Motor neuron (in vitro differentiated cells): ENCODE measurements at places on chromosomes 2 and 18.

- no peak for ATAC-seq
These were observed 57.0 kb upstream of the SPP2 start for GRCh38 chr2:233993461-233993860.

DNA sequence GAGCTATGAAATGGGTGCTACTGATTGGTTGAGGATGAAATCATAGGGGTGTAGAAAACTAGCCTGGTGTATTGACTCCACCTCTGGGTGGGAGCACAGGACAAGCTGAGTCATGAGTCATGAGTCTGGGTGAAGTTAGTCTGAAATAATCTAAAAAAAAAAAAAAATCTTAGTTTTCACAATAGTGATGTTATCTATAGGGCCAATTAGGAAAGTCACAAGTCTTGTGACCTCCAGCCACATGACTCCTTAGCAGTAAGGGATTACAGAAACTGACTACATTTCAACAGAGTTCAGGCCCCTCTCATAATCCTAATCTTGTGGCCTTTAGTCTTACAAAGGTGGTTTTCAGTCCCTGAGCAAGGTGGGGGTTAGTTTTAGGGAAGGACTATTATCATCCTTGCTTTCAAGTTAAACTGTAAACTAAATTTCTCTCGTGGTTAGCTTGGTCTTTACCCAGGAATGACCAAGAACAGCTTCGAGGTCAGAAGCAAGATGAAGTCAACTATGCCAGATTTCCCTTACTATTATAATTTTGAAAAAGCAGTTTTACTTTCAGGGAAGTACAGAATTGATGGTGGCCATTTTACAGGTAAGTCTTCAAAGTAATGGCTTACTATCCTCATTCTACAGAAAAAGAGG is 338.0 kb upstream of the GYPC start:
- peak; percentile 81 for ATAC-seq

DNA sequence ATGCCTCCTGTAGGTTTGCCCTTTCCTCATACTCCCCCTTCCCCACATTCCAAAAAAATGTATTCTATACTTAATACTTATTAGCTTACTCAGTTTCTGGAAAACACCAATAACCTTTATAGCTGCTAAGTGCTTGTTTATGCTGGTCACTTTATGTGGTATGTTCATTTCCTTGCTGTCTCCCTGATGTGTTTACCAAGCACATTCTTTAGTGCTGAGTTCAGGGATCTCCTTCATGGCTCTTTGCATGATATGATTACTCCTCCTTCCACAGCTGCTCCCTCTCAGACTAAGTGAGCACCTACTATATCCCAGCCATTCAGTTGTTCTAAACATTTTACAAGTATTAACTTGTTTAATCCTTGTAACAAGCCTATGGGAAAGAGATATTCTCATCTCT is 698.3 kb upstream of the FANCL start:
- ATAC-seq, result no peak

DNA sequence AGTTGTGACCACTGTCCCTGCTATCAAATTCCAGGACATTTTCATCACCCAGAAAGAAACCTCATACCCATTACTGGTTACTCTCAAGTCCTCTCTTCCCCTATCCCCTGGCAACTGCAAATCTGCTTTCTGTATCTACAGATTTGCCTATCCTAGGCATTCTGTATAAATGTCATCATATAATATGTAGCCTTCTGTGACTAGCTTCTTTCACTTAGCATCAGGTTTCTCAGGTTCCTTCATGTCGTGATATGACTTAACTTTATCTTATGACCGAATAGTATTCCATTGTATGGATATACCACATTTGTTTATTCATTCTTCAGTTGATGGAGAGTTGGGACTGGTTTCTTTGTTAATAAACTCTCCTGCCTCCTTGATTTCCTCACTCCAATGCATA is 60.5 kb downstream of the PMAIP1 start:
- no peak for ATAC-seq

DNA sequence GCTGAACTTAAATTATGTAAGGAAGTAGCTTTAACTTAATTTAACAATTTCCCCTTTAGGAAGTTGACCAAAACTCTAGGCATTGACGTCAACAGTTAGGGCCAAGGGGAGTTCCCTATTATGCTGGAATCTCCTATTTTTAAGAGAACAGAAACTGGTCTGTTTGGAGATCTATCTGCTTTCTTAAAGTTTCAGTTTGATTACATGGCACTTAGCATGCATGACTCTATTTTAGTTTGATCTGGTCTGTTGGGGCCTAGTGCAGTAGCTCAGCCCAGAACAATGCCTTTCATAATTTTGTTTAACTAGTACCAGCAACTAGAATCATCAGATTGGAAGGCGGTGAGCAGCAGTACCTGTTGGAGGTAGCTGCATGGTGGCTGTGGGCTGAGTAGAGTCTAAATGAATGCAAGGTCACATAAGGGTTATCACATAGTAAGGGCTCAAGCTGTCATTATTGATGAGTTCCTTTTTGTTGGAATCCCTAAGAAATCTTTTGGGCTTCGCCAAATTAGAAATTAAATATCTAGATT is 60.5 kb upstream of the ZNG1B start:
- ATAC-seq, result no peak

DNA sequence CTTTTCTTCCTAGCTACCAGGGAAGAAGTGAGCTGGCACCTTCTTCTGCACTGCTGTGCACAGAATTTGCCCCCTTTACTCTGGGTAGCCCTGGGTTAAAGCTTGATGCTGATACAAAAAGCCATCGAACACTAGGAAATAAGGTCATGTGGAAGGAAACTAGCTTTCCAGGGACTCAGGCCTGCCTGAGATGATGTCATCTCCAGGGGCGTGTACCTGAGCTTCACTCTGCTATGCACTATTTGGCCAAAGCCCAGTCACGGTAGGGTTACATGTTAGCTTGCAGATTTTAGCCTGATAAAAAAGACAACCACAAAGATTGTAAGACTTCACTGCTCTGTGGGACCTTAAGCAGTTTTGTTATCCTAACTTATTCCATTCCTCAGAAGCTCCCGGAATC is 20.4 kb downstream of the EDAR start:
- peak; percentile 36 for ATAC-seq

GRCh38 chr2:184004289-184004947 is 593.9 kb upstream of the ZNF804A start:
- ATAC-seq, result no peak

DNA sequence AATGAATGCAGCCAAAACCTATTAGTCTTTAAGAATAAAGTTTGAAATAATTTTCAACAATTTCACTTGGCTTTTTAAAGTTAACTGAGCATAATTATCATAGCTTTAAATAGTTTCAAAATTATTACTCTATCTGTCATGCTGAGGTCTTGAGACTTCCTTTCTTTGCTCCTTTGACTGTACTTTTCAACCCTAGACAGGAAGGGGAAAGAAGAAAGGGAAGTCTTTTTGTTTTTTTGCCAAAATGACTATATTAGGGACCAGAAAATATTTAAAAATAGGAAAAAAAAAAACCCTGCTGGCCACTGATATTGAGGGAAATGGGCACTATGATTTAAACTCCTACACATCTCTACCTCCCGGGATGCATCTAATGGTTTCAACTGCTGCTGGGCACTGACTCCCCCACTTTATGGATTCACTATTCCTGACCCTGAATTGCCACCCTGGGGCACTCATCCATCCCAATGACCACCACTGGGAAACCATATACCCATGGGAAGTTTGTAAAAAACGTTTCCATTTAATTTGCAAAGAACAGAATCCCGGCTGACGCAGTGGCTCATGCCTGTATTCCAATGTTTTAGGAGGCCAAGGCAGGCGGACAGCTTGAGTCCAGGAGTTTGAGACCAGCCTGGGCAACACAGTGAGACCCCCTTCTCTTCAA is 50.5 kb downstream of the GAREM1 start:
- ATAC-seq, result no peak

DNA sequence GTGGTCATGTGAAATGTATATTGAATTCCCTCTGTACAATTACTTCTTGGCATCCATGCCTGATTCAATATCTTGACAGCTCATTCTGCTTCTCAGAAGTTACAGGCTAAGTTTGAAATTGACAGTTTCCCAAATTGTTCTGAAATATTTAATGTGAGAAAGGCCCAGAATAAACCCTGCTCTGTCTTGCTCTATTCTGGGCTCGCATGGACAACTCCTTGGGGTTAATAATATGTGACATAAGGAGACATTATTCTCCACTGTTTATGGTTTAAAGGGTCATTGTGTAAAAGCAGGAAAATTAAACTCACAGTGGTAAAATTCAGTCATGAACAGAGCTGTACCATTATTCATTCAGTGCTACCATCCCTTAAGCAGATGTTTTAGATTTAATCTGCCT is 160.7 kb upstream of the CNTNAP5 start:
- no peak for ATAC-seq

DNA sequence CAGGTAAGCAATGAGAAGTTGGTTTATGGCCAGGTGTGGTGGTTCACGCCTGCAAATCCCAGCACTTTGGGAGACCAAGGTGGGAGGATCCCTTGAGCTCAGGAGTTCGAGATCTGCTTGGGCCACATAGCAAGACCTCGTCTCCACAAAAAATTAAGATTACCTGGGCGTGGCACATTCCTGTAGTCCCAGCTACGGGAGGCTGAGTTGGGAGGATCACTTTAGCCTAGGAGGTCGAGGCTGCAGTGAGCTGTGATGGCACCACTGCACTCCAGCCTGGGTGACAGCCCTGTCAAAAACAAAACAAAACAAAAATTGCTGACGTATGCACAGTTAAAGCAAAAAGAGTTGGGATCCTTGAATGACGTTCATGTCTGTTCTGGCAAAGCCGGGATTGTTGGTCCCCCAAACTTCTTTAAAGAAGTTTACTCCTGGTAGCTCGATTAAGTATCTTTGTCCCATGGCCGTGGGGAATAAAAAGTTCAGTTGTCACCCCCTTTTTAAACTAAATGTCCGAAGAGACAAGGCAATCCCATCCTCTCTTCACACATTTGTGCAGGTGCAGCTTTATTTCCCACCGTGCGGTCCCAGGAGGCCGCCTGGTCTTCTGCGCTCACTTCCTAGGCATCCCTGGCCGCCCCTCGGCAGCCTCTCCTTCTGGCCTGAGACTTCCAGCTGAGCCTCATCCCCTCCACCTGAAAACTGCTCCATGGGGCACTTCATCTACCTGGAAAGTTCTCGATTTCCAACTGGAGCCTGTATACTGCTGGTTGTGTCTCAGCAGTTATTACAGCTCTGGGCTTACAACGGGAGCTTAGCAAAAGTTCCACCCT is 762 bp upstream of the SPOPL start:
- ATAC-seq, result peak; percentile 13
